ENCODE measurements at places on chromosomes 12 and 14. TPM values are rescaled to one million over a fixed set of nuclear protein-coding genes. Genes with fewer than 3 reads are reported as not detected.

GRCh38 chr14:104370256-104370870 is 209.2 kb upstream of the C14orf180 start:
- DNase-seq = no peak

Gene ACYP1
- total RNA-seq = 4.9 TPM

Gene PIGH
- 36.1 TPM for total RNA-seq

DNA sequence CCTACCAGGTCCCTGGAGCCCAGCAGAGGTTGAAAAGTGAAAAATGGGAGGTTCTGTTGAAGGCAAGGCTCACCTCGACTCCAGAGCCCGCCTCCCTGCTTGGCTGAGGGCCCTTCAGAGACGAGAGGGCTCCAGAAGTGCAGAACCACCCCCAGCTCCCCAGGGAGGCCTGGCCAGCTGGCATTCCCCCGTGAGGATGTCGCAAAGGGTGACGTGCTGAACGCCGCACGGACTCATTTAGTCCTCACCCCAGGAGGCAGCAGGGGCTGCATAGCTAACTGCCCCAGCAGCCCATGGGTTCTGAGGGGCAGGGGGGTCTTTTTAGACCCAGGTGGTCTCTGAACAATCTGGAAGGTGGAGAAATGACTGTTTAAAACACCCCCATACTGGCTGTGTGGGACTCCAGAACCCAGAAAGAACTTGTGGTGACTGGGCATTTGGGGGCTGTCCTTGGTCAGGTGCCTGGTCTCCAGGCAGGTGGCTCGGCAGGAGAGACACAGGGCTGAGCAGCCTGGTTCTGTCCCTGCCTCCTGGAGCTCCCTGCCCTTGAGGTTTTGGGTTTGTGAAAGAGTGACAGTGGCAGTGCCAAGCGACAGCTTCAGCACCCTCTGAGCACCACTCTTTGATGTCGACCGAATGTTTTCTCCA is 32.0 kb downstream of the ANAPC7 start:
- DNase-seq = no peak

DNA sequence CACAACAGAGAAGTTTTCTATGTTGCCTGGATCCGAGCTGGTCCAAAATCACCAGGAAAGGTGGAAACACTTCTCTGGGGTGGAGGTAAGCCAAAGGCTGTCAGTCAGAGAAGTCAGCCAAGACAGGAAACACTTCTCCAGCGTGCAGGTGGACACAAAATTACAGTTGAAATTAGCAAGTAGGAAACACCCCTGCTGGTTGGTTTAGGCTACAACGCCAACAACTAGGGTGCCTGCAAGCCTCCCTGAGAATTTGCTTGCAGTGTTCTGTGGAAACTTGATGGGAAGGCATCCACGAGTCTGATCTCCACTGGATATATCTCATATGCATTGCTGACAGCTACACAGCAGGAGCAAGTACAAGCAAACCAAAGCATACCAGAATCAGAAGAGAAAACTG is 600.5 kb downstream of the RERGL start:
- DNase-seq = no peak
